WTC11 (cell line): ENCODE measurements at places on chromosomes 13 and 19.

DNA sequence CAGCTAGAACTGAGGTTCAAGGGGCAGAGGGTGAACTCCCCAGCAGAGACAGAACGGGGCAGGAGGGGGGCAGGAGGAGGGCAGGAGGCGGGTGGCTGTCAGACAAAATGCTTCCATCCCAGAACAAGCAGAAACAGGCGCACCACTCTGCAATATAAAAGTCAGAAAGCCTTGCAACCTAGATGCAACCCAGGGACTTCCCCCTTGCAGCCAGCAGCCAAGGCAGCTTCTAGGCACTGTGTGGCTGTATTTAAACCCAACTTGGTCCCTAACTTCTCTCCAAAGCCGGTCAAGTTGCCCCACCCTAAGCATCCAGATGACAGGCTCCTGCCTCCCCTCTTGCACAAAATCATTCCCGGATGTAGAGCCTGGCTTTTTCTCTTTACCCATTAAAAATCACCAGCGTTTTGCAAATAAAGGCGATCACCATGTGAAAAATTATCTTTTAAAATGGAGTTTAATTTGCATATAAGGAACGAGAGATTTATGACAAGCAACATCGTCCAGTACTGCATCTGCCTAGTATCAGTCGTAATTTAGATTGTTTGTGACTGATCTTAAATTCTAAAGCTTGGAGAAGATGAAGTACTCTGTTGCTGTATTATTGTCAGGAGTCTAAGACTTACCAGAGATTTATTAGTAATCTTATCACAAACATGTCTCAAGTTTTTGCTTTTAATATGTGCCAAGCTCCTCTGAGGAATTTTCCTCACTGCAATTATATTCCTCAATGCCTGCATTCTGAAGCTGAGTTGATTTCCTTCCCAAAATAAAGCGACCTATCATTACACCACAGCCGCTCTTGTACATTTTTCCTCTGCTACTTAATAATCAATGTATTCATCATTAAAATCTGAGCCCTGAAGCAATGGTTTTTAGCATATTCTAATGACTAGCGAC lies 307.1 kb upstream of the ZNF507 start:
- no peak for DNase-seq

- no peak for DNase-seq
These were observed 2.5 kb downstream of the GRTP1 start for GRCh38 chr13:113361406-113361805.

- DNase-seq, result peak; percentile 59
These were observed 6.3 kb downstream of the MAMSTR start for GRCh38 chr19:48713041-48713863.

DNA sequence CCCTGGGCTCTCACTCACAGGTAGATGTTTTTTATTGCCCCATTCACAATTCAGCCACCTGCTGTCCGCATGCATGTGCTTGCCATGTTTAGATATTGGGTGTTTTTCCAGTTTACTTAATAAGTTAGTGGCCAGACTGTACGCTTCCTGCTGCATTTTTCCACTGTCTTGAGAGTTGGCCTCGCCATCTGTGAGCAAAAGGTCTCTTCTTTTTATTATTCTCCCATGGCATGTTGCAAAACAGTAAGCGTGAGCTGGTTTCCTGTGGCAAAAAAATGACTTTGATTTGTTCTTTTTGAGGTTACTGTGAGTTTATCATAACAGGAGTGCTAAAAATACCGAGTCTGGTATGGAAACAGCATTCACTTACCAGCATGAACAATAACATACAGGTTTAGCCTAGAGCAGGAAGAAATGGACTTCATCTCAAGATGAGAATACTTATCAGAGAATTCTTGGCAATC lies 46.0 kb downstream of the SAE1 start:
- no peak for DNase-seq

- DNase-seq, result no peak
These were observed 41.2 kb upstream of the TPM4 start for GRCh38 chr19:16034958-16035560.

GRCh38 chr19:30322641-30323320 lies 49.4 kb upstream of the ZNF536 start:
- DNase-seq, result no peak

GRCh38 chr19:15475611-15476010 lies 3.7 kb downstream of the PGLYRP2 start:
- DNase-seq, result no peak

GRCh38 chr13:24178847-24179485 lies 18.4 kb downstream of the SPATA13 start:
- no peak for DNase-seq

- DNase-seq, result peak; percentile 78
These were observed 27.9 kb upstream of the ONECUT3 start for GRCh38 chr19:1725100-1726064.
